ENCODE measurements at places on chromosomes 11 and 22.
A peak's percentile ranks its signal among the peaks of the same experiment; 100 is the strongest.

DNA sequence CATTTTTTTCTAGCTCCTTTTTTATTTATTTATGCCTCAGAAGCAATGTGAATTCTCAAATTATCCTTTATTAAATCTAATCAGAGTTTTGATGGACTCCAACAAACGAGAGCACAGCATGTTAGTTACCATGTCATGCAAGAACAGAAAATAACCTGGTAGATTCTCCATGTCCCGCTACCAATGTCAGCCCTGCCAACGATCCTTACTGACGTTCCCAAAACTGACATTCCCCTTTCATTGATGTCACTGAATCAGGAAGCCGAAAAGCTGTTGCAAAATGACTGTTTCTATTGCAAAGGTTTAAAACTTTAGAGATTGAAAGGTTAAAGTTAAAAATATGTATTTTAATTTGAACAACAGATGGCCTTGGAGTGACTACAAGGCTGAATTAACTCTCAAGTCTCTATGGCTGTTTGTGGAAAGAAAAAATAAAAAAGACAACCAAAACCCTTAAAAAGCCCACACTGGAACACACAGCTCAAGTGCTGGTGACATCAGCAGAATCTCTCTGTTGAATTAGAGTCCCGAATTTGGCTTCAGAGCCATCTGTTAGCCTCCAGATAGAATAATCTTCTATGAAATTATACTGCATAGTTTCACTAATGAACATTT is 96.8 kb downstream of the BDNF start:
- no peak for DNase-seq

DNA sequence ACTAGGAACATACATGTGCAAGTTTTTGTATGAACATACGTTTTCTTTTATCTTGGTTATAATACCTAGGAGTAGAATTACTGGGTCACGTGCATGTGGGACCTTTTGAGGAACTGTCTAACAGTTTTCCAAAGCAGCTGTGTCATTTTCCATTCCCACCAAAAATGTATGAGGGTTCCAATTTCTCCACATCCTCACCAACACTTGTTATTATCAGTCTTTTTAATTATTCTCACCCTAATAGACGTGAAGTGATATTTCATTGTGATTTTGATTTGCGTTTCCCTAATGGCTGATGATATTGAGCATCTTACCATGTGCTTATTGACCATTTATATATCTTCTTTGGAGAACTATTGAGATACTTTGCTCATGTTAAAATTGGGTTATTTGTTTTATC is 162.1 kb downstream of the CHST1 start:
- DNase-seq: no peak

DNA sequence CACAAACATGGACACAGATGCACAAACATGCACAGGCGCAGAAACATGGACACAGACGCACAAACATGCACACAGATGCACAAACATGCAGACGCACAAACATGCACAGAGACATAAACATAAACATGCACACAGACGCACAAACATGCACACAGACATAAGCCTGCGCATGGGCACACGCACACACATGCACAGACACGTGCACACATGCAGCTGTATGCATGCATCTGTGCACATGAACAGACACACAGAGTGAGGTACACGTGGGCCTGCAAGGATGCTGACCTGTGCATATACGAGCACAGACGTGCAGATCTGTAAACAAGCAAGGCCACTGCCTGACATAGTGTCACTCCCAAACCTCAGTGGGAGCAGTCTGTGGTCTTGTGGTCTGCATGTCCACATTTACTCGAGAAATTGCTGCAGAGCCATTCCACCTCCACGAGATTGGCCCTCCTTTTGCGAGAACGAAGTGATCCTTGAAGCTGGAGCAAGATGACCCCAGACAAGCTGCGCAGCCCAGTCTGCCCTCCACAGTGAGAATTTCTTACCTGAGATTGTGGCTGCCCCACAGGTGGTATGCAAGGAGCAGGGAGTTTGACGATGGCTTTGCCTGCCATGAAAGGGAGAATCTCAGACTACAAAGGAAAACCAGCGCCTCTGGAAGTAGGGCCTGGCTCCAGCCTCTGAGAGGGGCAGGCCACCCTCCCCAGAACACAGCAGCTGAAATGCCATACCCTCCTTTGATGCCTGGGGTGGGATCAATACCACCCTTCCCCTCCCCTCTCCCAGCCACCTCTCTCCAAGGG is 299.9 kb downstream of the BRD1 start:
- no peak for DNase-seq

DNA sequence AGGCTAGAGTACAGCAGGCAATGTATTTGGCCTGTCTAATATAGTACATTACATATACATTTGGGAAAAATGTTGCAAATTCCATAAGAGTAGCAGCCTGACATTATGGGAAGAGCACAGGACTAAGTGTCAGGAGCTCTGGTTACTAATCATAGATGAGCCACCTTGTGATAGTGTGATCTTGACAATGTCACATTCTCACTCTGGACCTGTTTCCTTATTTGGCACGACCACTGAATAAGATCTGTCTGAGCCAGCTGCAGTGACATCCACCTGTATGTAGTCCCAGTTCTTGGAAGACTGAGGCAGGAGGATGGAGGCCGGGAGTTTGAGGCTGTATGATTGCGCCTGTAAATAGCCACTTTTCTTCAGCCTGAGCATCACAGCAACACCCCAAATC is 5.7 kb upstream of the LIN7C start:
- DNase-seq: no peak

GRCh38 chr22:49657275-49657973 is 170.2 kb downstream of the BRD1 start:
- DNase-seq: no peak

DNA sequence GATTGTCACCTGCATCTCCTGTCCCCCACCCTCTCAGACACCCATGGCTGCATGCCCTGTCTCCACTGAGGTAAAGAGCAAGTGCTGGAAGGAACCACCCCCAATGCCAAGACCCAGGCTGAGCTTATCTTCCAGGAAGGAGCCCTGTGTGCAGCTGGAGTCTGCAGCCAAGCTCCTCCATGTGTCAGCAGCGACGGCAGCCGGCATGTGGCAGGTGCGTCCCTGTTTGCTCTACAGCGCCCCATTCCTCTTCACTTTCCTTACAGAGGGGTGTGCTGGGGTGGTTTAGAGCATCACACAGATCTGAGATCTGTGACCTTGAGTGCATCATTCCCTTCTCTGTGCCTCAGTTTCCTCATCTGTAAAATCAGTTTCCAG is 7.7 kb upstream of the MN1 start:
- DNase-seq: no peak

- DNase-seq: no peak
Measured at GRCh38 chr22:50676180-50676636, 3.6 kb downstream of the SHANK3 start.

GRCh38 chr11:60859616-60860250 is 4.0 kb upstream of the PTGDR2 start:
- no peak for DNase-seq

- DNase-seq: peak; percentile 62
Measured at GRCh38 chr11:120068114-120068573, 69.8 kb downstream of the TRIM29 start.

DNA sequence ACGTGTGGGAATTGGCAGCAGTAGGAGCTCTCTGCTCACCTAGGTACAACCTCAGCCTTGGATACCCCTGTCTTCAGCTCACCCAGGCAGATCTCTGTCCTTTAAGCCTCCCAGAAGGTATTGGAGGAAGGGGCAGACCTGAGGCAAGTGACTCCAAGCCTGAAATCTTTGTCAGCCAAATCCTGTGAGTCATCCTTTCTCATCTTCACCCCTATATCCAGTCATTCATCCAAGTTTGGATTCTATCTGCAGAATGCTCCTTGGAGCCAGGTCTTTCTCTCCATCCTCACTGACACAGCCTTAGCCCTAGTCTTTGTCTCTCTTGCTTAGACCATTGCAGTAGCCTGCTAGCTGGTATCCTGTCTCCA is 10.4 kb upstream of the THY1 start:
- DNase-seq: no peak

Data from large intestine (tissue), 12 donors.